ENCODE measurements at places on chromosomes 4 and X.

- no peak for DNase-seq
Measured at GRCh38 chrX:22383988-22384387, 111.3 kb downstream of the CBLL2 start.

- no peak for DNase-seq
Measured at GRCh38 chr4:79445371-79445781, 37.3 kb upstream of the GK2 start.

DNA sequence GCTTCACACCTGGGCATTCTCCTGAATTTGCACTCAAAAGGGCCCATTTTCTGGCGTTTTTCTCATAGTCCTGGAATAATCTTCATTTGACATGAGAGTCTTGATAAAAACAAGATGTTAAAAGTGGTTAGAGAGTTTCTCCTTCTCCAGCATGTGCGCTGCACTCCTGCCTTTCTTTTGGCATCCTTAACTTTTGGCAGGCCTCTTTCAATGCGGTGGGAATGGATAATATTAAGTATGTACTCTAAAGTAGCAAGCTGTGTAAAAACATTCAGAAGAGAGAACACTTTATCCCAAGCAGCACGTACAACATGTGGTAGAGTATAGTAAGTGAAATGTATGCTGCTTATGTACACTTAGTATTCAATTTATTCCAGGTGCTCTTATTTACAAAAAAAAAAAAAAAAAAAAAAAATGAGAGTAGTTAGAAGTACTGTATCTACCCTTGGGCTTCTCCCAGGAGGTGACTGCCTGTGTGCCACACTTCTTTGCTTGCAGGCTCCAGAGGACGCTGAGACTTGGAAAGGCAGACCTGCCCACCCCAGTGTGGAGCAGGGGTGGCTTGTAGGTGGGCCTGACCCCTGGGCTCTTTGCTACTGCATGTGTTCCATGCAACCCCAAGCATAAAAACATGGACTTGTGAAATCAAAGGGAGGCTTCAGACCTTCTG, 3.9 kb downstream of the FGF2 start:
- DNase-seq = no peak

DNA sequence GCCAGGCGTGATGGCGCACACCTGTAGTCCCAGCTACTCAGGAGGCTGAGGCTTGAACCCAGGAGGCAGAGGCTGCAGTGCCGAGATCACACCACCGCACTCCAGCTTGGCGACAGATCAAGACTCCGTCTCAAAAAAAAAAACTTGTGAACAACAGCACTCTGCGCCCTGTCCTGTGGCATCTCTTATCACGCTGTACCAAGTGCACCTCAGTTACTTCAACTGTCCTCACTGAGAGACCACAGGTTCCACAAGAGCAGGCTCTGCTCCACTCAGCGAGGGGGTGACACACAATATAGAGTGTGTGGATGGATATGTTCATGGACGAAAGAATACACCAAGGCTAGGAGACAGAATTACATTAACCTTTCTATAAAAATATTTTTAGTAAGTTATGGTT, 49.3 kb downstream of the ADGRA3 start:
- no peak for DNase-seq

DNA sequence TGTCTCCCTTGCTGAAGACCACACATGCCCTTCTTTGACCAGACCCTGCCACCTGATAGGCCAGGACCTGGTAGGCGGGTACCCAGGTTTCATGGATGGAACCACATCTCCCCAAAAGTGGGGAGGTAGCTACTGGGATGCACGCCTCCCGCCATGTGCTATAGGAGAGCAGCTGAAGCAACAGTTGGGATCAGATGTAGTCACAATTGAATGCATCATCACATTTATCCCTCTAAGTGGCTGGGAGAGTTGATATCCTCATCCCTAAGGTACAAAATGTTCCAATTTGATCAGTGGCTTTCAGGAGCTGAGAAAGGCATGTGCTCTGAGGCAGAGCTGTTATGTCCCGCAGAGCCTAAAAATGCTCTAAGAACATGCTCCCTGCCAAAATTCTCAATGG, 54.0 kb upstream of the MTM1 start:
- DNase-seq = no peak

DNA sequence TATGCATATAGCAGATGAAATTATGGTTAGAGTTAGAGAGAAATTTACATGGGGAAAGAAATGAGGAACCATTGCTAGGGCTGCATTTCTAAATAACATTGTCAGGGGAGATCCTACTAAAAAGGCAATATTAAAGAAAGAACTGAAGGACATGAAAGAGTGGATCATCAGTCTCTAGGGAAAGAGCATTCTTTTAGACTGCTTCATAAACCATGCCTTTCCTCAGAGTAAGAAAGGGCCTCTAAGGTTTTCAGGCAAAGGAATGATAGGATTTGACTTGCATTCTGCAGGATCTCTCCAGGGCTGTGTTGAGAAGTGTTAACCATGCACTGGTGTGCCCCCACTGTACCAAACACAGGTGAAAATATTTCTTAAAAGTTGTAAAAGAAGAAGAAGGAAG, 385.4 kb upstream of the MAD2L1 start:
- DNase-seq = no peak

DNA sequence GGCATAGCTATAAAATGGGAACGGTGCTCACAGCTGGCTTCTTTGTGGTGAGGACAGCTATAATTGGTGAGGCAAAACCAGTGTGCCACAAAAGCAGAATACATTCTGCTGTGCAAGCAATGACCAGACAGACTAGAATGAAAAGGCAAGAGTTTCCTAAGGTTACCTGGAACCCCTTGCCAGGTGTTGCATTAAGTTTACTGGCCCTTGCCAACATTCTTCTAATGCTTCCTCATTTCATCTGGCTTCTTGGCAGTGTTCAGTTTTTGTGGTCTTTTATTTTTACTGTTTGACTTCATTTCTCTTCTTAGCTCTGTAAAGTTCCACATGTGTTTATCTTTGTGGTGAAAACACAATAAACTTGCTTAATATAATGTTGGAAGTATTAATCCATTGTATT, 131.4 kb downstream of the PTTG2 start:
- no peak for DNase-seq

DNA sequence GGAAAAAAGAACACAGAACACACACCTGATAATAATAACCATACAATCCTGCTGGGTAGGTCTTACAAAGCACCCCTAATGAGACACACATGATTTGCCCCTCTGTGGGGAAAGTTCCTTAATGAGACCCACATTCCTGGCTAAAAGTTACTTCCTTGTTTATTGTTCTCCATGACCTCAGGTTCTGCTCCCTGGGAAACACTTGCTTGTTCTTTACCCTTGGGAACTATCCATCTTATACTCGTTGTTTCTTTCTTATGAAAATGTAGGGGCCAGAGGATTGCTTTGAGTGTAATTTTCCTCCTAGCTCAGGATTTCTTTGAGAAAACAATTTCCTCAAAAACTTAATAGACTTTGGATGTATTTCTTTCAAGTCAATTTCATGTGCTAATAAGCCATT, 52.1 kb upstream of the PCDH10 start:
- DNase-seq = no peak

DNA sequence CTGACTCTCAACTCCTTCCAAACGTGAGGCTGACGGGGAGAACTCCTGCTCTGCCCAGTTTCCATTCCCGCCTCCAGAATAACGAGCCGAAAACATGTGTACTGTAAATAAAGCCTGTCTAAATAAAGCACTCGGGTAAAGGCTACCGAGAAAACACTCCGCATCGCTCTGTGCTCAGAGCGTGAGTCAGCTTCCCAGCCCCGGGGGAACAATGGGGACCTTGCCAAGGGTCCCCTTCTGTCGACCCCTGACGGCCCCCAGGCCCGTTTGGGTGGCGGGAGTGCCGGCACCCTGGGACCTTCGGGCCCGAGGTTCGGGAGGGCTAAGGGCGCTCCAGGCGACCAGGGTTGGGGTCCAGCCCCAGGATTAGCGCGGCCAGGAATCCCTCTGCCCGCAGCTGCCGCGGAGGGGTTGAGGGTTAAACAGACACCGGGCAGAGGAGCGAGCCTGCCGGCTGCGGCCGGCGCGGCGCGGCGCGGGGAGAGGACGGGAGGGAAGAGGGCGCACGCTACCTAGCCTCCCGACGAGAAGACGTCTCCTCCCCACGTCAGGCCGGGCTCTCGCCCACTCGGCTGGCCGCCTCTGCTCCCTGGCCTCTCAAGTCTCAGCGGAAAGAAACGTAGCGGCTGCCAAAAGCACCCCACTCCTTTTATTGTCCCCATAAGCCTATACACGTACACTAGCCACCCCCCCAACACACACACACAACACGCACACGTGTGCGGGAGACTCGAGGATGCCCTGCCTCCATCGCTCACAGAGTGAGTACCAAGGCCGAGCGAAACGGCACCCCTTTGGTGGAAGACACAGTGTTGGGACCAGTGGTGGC, 85.5 kb downstream of the BCOR start:
- peak; percentile 23 for DNase-seq

DNA sequence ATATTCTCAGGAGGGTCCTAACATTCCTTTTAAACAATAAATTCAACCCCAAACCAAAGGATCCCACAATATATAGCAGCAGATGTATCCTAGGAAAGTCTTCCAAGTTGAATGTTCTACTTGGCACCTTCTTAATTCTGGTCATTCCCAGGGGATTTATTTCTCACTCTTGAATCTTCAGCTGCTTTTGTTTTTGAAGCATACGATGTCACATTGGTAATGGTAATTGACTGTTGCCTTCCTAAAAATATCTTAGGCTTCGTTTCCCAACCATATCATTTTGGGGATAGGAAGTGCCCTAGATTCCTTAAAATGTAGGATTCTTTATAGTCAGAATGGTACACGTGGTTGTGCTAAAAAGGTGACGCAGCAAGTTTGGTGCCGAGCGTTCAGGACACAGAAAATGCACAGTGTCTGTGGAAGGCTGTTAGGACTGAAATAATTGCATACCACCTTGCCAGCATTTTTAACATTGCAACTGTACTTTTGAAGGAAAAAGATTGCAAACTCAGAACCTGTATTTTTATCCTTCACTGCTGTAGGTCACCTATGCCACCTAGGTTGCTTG, 8.1 kb downstream of the SNX25 start:
- no peak for DNase-seq

DNA sequence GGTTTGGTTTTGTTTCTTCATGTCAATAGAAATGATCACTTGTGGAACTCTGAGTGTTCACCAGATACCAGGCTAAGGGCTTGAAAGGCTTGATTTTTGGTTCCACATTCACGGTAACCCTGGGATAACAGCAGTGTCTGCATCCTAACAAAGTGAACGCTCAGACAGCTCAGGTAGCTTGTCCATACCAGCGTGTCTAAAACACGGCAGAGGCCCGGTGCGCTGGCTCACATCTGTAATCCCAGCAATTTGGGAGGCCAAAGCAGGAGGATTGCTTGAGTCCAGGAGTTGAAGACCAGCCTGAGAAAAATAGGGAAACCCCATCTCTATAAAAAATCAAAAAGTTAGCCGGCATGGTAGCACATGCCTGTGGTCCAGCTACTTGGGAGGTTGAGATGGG, 49.0 kb downstream of the HTRA3 start:
- DNase-seq = no peak

DNA sequence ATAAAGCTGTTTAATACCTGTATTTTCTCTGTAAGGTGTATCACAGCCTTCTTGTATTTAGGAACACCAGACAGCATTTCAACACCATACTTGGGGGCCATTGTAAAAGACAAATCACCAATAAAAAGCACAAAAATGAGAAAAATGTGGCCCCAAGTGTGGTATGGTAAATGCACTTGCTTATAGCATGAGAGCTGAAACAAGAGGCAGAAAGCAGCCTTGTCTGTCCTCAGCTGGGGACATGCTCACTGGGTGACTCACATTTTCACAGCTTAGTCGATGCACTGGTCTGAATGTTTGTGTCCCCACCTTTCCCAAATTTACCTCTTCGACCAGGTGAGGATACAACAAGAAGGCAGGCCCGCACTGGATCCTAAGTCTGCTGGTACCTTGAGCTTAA, 639.7 kb upstream of the AGA start:
- DNase-seq = no peak

GRCh38 chr4:180766045-180766444, 1477.2 kb upstream of the TENM3 start:
- DNase-seq = no peak

DNA sequence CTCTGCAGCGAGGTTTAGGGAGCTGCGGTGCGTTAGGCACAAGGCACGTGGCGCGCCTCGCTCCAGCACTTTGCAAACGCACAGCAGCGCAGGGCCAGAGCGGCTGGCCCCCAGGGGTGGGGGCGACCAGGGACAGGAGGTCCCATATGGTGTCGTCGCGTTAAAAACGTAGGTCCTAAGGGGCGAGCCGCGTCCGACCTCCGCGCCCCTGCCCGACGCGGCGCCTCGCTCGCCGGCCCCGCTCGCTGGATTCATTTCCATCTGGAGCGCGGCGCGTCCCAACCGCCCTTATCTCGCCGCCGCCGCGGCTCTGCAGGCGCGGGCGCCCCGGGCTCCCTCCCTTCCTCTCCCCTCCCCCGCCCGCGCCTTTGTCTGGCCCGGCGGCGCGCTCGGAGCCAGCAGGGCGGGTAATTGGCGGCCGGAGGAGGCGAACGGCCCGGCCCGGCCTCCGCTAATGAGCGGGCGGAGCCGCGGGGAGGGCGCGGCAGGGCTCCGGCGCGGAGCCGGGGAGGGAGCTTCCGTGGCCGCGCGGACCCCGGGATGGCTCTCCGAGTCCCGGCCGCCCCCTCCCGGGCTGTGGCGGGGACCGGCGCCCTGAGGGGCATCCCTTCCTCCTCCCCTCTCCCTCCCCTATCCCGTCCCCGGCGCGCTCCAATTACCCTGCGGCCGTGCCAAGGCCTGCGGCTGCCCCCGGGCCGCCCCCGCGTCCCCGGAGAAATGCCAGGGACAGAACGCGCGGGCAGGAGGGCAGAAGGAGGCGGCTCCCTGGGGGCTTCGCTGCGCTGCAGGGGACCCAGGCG, 409.0 kb downstream of the BCOR start:
- DNase-seq = peak; percentile 73
